Epithelial cell of alveolus of lung (primary cell): ENCODE measurements at places on chromosomes 3 and 15. TPM values are rescaled to one million over a fixed set of nuclear protein-coding genes. Genes with fewer than 3 reads are reported as not detected.

TM4SF1 gene
- 68.7 and 157 TPM in 2 replicates for total RNA-seq

SLC22A14 gene
- total RNA-seq: 0.40 TPM in 1 of 2 replicates, not detected in the other

C3orf70 gene
- 0.64 and 1.4 TPM in 2 replicates for total RNA-seq

NR2E3 gene
- total RNA-seq: not detected in 2 replicates

PLAAT1 gene
- total RNA-seq: 1.2 TPM in 1 of 2 replicates, not detected in the other

EFCC1 gene
- 0.65 and 10.5 TPM in 2 replicates for total RNA-seq

FBXO40 gene
- not detected in 2 replicates for total RNA-seq

GOLGA8J gene
- total RNA-seq: not detected in 2 replicates

ADGRG7 gene
- total RNA-seq: not detected in 2 replicates

CLASP2 gene
- 24.0 and 32.5 TPM in 2 replicates for total RNA-seq

GHSR gene
- not detected in 2 replicates for total RNA-seq

ATP13A4 gene
- 0.72 TPM in 1 of 2 replicates, not detected in the other for total RNA-seq

LRRC2 gene
- 0.65 and 2.2 TPM in 2 replicates for total RNA-seq

RARB gene
- 20.8 and 30.8 TPM in 2 replicates for total RNA-seq

CFAP92 gene
- 0.40 and 1.3 TPM in 2 replicates for total RNA-seq

LIPC gene
- total RNA-seq: 0.08 TPM in 1 of 2 replicates, not detected in the other

BCHE gene
- total RNA-seq: 28.6 and 30.5 TPM in 2 replicates

RETNLB gene
- total RNA-seq: not detected in 2 replicates

DUOXA1 gene
- not detected in 2 replicates for total RNA-seq

P2RY13 gene
- not detected in 2 replicates for total RNA-seq

HES1 gene
- 2.2 and 29.2 TPM in 2 replicates for total RNA-seq

SAMMSON gene
- 1.5 TPM in 1 of 2 replicates, not detected in the other for total RNA-seq

AEN gene
- total RNA-seq: 21.5 and 48.0 TPM in 2 replicates

IL20RB gene
- 1.8 and 1.9 TPM in 2 replicates for total RNA-seq

GOLGA8R gene
- 0.08 and 0.65 TPM in 2 replicates for total RNA-seq

PLA2G4E gene
- not detected in 2 replicates for total RNA-seq

SLC28A2 gene
- not detected in 2 replicates for total RNA-seq

NMB gene
- 6.5 and 10.9 TPM in 2 replicates for total RNA-seq

NOX5 gene
- 0.39 TPM in 1 of 2 replicates, not detected in the other for total RNA-seq

LRRK1 gene
- total RNA-seq: 4.0 and 9.8 TPM in 2 replicates

ACKR2 gene
- total RNA-seq: 0.91 and 1.1 TPM in 2 replicates

ASB14 gene
- total RNA-seq: not detected in 2 replicates

SLCO2A1 gene
- 2.3 and 4.0 TPM in 2 replicates for total RNA-seq

MYL3 gene
- total RNA-seq: 14.3 TPM in 1 of 2 replicates, not detected in the other

MUSTN1 gene
- total RNA-seq: 5.7 TPM in 1 of 2 replicates, not detected in the other

STX19 gene
- not detected in 2 replicates for total RNA-seq

MYLK gene
- 60.5 and 110 TPM in 2 replicates for total RNA-seq

SPRED1 gene
- 29.0 and 35.6 TPM in 2 replicates for total RNA-seq

CDHR4 gene
- 0.16 TPM in 1 of 2 replicates, not detected in the other for total RNA-seq

FETUB gene
- total RNA-seq: not detected in 2 replicates

SNTN gene
- not detected in 2 replicates for total RNA-seq

NECTIN3 gene
- total RNA-seq: 48.9 and 51.8 TPM in 2 replicates

TNNC1 gene
- total RNA-seq: 0.26 and 4.8 TPM in 2 replicates

RBP2 gene
- total RNA-seq: not detected in 2 replicates

TGFBR2 gene
- 108 and 155 TPM in 2 replicates for total RNA-seq
